ENCODE measurements at places on chromosomes 7 and 10.

DNA sequence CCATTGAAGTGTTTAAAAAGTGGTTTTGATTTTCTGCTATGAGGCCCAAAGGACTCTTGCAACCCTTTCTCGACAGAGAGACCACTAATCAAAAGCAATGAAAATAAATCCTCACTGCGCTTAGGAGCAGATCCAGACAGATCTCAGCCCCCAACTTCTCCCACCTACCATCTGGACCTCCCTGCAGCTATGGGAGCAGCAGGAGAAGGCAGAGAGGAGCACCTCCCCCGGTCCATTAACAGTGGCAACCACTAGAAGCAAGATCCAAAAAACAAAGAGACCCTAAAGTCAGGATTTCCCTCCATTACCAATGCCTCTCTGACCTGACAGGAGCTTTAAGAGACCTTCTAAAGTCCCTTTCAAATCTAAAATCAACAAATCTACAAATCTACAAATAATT is 99.0 kb upstream of the LSM8 start:
- ATAC-seq = no peak

GRCh38 chr7:123666492-123666891 is 10.8 kb downstream of the LMOD2 start:
- ATAC-seq = peak; percentile 46

- ATAC-seq = no peak
Observed at GRCh38 chr10:72564596-72564995, 61.3 kb downstream of the MICU1 start.

DNA sequence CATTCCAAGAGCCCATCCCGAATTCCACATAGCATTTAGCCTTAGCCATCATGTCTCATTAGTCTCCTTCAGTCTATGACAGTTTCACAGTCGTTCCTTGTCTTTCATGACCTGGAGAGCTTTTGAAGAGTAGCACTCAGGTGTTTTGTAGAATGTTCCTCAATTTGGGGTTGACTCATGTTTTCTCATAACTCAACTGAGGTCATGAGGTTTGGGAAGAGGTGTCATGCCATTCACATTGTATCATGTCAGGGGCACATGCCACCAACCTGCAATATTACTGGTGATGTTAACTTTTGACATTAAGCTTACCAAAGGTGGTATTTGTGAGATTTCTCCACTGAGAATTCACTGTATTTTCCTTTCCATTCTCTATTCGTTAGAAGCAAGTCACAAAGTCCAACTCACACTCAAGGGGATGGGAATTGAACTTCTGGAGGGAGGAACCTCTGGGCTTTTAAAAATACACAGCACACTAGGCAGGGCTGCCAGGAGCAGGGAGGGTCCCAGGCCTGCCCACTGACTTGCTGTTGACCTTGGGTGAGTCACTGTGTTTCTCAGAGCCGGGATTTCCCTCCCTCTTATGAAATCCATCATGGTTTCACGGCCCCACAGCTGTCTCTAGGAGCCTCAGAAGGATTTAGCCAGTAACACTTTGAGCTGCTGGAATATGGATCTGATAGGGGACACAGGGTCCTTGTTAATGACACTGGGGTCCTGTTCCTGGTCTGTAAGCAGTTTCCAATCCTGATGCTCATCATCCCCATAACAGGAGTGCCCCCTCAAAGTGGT is 74.4 kb upstream of the TCF7L2 start:
- peak; percentile 31 for ATAC-seq

DNA sequence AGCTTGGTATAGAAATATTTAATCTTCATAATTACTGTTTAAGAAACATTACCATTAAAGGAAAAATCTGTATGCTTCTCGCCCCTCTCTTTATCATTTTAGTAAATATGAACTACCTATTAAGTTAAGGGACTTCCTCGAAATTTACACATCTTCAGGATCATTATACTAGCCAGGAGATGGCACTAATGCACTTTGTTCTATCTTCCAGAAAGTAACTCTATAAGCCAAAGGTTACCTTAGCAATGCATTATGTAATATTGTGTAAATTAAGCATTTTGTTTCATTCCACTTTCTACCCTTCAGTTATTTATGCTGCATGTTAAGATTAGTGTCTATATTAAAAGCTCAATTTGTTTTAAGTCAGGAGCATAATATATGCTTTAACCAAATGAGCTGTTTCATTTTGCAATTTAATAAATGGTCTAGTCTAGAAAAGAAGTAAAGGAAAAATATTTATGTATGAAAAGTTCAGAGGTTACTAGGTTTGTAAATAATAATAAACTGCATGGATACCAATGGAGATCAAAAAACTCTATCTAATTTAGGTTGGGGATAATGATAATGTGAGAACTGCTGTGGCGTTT is 128.5 kb downstream of the ANKRD7 start:
- ATAC-seq = peak; percentile 70

DNA sequence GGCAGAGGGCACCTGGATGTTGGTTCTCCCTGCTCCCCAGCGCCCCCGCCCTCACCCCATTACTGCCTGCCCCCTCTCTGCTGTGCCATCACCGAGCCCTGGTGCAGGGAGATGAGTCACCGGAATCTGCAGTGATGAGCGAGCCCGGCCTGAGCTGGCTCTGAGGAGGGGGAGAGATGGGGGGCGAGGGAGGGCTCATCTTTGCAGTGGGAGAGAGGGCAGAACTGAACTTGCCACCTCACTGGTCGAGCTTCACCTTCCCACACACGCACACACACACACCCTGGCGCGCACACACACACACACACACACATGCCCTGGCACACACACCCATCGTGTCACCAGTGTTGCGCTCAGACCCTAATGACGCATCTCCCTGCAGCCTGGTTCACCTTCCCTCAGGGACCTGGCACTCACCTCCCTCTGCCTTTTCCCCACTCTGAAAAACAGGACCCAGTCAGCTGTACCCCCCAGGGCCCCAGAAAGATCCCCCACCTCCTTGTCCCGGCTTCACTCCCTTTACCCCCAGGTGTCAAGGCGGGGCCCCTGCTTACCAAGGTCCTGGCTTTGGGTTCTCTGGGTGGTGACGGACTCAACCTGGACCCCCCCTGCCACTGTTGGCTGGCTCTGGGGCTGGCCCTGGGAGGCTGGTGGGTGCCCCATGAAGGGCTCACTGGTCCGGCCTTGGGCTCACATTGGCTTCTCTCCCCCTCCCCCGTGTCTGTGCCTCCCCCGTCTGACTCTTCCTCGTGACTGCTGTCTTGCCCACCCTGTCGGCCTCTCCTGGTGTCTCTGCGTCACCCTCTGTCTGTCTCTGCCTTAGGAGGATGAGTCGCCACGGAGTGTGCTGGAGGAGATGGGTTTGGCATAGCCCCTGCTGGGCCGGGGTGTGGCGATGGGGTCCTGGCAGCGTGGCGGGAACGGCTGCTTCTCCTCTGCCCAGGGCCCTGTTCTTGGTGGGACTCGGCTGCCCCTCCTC is 5.4 kb downstream of the VGF start:
- ATAC-seq = peak; percentile 70

DNA sequence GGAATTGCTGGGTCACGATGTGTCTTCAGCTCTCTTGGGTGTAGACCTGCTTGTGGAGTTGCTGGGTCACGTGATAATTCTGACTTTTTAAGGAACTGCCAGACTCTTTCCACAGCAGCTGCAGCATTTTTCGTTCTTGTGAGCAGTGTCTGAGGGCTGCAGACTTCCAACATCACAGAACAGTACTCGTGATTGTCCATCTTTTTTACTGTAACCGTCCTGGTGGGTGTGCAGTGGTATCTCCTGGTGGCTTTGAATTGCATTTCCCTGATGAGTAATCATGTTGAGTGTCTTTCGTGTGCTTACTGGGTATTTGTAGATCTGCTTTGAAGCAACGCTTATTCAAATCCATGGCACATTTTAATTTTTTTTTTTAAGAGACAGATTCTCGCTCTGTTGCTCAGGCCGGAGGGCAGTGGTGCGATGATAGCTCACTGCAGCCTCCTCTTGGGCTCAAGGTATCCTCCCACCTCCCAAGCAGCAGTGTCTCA is 22.7 kb downstream of the INPP5A start:
- ATAC-seq = no peak

DNA sequence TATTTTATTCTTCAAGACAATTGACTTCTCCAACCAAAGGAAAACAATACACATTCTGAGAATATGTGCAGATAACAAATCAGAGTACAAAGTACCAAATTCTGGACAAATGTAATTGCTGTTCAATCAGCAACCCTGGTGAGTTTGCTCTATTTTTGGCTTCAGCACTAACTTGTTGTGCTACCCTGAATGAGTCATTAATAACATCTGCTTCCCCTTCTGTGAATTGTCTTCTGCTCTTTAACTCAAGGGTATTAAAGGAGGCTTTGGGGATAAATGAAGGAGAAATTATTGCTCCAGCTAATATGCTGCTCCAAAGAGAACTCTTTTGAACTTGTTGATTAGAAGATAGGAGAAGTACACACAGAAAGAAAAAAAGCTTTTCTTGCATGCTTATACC is 459.3 kb downstream of the HTR7 start:
- no peak for ATAC-seq

DNA sequence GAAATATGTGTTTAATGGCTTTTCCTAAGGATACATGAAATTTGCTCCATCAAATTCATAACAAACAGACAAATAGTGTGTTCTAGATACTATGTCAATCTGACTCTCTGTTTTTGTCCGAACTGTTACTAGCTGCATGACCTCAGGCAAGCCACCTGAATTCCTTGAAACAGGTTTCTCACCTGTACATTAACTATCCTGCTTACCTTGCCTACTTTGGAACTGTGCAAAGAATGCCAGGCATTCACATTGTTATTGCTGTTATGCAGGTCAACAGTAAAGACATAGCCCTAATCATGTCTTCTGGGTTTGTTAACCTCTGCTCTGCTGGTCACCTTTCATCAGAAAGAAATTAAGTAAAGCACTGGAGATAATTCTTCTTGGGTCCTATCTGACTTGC is 1283.9 kb upstream of the CELF2 start:
- no peak for ATAC-seq

DNA sequence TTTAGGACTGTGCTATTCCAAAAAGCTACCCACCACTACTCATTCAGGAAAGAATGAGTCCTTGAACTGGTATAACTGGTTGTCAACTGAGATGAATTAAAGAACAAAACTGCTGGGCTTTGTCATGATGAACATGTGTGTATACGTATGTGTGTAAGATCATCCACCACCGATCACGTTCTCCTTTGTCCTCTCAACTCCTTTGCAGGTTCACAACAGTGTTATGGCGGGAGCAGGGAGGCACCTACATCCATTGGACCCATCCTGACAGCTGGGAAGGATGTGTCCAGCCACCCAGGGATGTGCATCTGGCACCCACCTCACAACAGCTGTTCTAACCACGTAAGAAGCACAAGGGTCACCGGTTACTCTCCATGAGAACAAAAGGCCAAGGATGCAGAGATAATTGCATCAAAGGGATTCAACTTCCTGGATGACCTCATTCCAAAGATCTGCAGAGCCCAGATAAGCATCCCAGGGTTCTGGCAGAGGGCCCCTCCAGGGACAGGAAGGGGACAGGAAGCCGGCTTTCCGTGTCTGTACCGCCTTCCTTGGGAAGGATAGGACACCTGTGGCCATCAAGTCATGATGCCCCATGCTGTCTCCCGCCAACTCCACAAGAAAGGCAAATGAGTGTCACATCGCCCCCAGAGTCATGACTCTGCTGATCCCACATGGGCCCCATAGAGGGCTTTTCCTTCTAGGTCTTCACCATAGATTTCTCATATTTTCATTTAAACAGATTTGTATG is 66.1 kb downstream of the STEAP1B start:
- ATAC-seq = peak; percentile 51

GRCh38 chr7:55097100-55097499 is 78.3 kb downstream of the EGFR start:
- ATAC-seq = no peak

GRCh38 chr10:33010132-33011037 is 52.4 kb upstream of the ITGB1 start:
- ATAC-seq = peak; percentile 38

GRCh38 chr10:36720895-36721294 is 404.5 kb upstream of the ANKRD30A start:
- no peak for ATAC-seq

DNA sequence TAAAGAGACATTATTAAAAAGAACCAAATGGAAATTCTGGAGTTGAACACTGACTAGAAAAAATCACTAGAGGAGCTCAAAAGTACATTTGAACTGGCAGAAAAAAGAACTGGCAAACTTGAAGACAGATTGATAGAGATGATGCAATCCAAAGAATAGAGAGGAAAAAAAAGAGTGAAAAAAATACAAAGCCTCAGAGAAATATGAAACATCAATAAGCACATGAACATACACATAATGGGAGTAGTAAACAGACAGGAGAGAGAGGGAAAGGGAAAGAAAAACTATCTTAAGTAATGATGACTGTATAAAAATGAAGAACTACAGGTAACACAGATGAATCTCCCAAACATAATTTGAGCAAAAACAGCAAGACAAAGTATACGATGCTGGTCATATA is 61.1 kb downstream of the CNOT4 start:
- no peak for ATAC-seq

GRCh38 chr7:133649593-133649992 is 396.7 kb downstream of the EXOC4 start:
- no peak for ATAC-seq

DNA sequence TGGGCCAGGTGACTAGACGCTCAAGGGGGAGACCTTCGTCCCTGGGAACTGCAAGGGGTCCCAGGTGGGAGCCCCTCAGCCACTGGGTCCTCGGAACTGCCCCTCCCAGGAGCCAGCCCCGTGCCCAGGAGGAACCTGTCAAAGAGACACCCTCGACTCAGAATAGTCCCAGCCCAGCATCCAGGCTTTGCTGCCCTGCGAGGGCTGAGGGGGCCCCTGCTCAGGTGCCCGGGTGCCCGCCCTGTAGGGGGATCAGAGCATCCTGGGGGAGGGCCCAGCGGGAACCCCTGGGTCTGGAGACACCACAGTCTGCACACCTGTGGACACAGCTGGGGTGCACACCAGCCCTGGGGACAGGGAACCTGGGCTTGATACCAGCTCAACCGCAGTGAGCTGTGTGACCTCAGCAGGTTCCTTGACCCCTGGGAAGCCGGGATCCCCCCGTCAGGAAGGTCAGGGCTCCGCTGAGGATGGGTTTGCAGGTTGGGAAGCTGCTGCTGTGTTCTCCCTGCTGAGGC is 407 bp downstream of the ELN start:
- no peak for ATAC-seq

DNA sequence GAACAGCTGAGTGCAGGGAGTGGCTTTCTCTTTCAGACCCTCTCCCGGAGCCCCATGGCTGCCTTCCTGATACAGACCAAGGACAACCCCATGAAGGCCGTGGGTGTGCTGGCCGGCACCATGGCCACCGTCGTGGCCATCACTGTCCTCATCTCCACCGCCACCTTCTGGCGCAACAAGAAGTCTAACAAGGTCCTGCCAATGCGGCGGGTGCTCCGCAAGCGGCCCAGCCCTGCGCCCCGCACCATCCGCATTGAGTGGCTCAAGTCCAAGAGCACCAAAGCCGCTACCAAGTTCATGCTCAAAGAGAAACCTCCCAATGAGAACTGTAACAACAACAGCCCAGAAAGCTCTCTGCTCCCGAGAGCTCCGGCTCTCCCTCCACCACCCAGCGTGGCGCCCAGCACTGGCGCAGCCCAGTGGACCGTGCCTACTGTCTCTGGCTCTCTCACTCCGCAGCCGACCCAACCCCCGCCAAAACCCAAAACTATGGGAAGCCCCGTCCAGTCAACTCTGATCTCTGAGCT is 11.2 kb downstream of the LRIT2 start:
- no peak for ATAC-seq

GRCh38 chr7:80583901-80584300 is 54.5 kb upstream of the CD36 start:
- ATAC-seq = no peak
